NCI-H2107 (cell line): ENCODE measurements at places on chromosomes 16 and 17.

DNA sequence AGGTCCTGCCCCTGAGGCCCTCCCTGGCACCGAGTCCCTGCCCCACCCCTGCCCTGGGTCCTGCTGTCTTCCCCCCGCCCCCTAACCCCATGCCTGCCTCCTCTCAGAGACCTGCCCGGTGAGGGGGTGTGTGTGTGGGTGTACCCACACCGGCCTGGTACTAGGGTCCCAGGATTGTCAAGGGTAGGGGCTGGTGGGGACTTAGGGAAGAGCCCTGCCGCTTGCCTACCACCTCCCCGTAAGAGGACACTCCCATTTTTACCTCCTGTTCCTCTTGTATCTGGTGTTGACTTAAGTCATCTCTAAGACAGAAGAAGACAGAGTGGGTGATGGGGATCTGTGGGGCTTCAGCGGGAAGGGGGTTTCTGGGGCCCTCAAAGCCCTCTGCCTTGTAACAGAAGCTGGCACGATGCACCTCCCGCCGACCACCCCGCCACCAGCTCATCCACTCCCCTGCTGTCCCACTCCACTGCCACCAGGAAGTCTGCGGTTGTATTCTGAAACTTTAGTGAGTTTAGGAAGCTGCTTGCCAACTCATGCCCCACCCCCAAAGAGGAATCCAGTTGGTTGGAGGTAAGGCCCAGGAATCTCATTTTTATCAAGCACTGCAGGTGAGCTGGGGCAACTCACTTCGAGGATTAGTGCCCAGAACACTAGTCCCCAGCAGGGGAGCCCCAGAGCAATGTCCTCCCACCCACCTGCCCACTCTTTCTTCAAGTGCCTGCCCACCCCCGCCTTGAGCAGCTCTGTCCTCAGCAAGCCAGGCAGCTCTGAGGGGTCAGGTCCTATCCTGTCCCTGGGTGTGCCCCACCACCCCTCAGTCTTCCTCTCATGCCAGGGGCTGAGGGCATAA is 5.6 kb downstream of the SPATA32 start:
- no peak for DNase-seq

GRCh38 chr17:17833658-17834357 is 3.0 kb downstream of the SREBF1 start:
- DNase-seq: no peak

- no peak for DNase-seq
Measured at GRCh38 chr17:2816688-2817087, 20.4 kb downstream of the RAP1GAP2 start.

- DNase-seq: no peak
Measured at GRCh38 chr16:55494994-55495421, 13.9 kb upstream of the LPCAT2 start.

GRCh38 chr16:3578610-3579551 is 1.7 kb upstream of the NLRC3 start:
- DNase-seq: no peak

- no peak for DNase-seq
Measured at GRCh38 chr16:48879223-48880122, 269.5 kb upstream of the N4BP1 start.

GRCh38 chr16:4093495-4094126 is 22.6 kb downstream of the ADCY9 start:
- no peak for DNase-seq
